Fibroblast of mammary gland (primary cell): ENCODE measurements at places on chromosomes 7 and 10.

DNA sequence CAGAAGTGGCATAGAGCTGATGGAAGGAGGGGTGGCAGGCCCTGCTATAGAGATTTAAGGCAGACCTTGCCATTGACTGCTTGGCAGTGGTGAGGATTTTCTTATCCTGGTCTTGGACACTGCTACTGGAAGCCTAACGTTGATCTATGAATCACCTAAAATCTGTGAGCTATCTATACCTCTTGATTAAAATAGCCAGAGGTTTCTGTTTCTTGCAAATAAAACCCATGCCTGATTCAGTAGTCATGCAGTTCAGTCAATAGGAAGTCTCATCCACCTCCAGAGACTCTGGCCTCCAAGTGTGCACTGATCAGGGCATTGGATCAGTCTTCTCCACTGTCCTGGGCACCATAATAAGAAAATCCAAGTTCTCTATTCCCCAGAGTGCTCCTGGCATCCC is 286.5 kb downstream of the PTEN start:
- peak; percentile 39 for DNase-seq

DNA sequence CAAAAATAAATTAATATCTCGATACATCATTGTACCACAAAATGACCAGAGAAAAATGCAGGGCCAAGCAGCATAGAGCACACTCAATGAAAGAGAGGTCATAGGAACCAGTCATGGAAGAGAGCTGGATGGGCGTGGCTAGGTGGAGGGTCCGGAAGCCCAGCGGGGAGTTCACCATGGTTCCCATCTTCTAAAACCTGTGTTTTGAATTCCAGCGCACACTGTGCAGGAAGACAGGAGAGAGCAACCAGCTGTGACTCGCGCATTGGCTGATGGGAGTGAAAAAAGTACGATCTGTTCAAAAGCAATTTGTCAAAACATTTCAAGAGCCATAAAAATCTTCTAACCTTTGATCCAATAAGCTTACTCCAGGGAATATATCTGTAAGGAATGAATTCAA is 125.2 kb upstream of the NANOS1 start:
- no peak for DNase-seq

GRCh38 chr7:96196676-96197075 is 125.2 kb downstream of the SLC25A13 start:
- DNase-seq, result no peak

DNA sequence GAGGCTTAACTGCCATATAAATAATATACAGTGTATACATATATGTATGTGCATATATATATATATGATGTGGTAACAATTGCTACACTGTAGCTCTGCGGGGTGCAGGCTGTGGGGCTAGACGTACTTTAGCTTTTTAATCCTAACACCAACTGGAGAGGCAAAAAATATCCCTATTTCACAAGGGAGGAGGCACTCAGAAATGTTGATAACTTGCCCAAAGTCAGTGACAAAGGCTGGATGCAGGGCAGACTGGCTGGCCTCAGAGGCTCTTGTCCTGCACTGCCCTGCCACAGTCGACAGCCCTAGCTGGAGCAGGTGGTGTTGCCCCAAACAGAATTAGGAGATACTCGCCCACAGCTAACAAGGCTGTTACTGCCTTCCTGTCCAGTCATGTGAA is 1.5 kb upstream of the RELN start:
- no peak for DNase-seq

GRCh38 chr7:133646472-133647315 is 393.8 kb downstream of the EXOC4 start:
- DNase-seq, result no peak

GRCh38 chr10:76382381-76382851 is 951.0 kb downstream of the LRMDA start:
- DNase-seq, result peak; percentile 84

GRCh38 chr10:61605221-61605620 is 57.5 kb upstream of the CABCOCO1 start:
- no peak for DNase-seq

DNA sequence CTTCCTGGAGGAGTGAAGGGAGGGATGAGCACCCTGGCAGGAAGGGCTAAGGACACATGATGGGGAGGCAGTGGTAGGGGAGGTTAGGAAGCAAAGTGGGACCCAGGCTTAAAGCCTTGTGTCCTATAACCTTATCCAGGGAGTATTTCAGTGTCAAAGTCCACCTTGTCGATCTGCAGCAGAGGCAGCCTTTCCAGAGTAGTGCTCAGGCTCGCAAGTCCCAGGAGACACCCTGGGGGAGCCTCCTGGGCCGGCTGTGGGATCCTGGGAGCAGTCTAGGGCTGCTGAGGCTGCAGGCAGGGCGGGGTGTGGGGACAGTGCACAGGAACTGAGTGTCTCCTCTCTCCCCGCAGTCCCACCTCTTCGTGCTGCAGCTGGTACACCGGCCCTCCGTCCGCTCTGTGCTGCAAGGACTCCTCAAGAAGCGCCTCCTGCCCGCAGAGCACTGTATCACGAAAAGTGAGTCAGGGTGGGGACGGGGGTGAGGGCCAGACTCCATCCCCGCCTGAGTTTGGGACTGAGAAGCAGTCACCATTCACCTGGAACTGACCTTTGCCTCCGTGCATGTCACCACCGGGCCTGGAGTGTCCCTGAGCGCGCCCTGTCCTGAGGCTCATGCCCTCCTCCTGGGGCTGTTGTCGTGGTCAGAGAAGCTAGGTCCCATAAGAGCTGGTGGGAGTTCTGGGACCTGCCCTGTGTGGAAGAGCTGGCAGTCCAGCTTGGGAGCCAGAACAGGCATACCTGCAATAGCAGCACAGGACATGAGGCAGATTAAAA is 45.3 kb upstream of the PPIF start:
- no peak for DNase-seq

GRCh38 chr10:107420196-107420595 is 255.7 kb upstream of the SORCS1 start:
- DNase-seq, result no peak

DNA sequence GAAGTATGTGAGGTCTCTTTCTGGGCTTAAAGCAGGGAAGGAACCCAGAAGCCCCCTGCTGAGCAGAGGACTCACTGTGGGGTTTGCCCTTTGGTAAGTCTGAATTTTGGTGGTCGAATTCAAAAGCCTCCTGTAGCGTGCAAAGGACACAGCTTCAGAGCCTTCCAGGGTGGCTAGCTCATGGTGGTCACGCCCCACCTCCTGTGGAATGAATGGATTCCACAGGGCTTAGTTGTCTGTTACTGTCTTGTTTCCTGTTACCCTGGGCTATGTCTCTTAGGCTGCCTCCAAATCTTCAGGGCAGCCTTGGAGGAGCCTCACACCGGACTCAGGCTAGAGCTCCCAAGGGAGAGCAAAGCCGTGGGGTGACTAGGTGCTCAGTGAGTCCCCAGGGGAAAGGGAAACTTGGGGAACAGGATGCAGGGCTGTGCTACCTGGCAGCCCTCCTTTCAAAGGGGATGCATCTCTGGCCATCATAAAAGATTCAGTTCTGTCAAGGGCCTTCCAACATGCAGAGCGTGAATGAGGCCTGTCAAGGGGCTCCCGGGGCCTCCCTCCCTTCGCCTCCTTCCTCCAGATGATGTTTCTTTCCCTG is 211.7 kb downstream of the CCSER2 start:
- DNase-seq, result peak; percentile 70

GRCh38 chr7:27519793-27520469 is 142.8 kb downstream of the HIBADH start:
- DNase-seq, result no peak

DNA sequence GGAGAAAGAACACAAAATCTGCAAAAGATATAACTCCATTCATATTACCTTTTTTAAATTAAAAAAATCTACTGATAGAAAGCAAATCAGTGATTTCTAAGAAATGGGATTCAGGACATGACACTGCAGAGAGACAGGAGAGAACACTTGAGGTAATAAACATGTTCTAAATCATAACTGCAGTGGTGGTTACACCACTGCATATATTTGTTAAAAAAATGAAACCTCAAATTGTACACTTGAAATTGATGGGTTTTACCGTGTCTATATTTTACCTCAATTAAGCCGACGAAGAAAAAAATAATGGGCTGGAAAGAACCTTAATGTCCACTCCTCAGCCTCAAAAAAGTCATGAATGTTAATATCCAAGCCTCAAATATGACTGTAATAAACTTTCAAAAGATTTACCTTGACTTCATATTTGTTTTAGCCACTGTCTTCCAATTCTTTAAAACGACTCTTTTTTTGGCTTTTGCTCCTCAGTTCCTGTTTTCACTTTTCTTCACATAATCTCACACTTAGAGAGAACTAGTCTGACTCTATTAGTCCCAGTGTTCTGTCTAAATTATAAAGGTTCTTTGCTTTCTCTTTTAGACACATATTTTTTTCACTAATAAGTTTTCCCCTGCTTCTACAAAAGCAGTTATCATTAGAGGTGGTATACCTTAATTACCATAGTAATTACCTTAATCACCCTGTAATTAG is 502.4 kb downstream of the GRM8 start:
- DNase-seq, result no peak

- no peak for DNase-seq
Observed at GRCh38 chr7:20313626-20314025, 17.1 kb upstream of the ITGB8 start.

DNA sequence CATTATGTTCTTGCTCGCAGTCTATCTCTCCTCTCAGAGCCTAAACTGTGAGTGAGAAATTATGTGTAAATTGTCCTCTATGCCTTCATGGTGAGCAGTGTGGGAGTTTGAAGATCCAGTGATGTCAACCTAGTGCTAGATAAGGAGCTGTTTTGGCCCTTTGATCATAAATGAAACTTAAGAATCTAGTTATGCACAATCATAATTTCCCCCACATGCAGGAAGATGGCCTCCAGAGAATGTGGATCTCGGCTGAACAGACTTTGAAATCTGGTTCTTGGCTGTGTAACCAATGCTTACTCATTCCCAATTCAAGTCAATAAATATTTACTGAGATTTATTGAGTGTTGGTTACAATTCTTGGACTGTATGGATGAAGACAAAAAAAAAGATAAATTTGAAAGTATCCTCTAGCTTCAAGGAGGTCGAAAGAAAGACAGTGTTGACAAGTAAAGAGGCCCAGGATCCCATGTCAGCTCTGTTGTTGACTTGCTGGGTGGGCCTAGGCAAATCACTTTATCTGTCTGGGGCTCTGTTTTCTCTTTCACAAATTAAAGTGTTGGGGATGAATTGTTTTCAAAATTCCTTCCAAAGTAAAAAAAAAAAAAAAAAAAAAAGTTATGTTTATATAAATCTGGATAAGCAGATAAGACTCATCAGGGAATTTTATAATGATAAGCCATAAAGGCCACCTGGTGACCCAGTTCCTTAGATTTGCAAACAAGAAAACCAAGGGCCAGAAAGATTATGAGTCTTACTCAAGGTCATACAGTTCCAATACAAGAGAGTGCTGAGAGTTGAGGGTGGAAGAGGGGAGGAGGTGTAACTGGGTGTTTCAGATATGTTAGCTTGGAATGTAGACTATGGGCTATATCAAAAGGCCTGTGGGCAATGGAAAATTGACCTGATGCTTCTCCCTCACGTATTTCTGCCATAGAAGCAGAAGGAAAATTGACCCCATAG is 969.9 kb downstream of the KCNMA1 start:
- no peak for DNase-seq

- DNase-seq, result peak; percentile 41
Observed at GRCh38 chr7:141231018-141231792, 157.3 kb downstream of the TMEM178B start.

- DNase-seq, result no peak
Observed at GRCh38 chr7:32399311-32399710, 90.9 kb downstream of the LSM5 start.

DNA sequence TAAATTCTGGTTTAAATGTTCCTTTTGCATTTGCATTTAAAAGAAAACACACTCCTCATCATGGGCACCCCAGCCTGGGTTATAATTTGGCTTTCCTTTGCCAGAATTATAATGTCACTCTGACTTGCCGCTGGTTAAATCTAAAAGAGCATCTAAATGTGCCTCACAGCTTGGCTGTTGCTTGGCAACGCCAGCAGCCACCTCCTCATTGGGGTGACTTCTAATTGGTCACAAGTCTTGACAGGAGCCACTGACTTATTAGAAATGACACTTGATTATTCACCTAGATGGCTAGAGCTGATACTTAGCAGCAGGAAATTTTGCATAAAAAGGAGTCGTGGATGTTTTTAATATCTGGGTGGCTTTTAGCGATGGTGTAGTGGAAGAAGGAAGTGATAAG is 114.3 kb downstream of the TBXAS1 start:
- no peak for DNase-seq

- DNase-seq, result no peak
Observed at GRCh38 chr7:97310-97841, 95.0 kb upstream of the FAM20C start.

DNA sequence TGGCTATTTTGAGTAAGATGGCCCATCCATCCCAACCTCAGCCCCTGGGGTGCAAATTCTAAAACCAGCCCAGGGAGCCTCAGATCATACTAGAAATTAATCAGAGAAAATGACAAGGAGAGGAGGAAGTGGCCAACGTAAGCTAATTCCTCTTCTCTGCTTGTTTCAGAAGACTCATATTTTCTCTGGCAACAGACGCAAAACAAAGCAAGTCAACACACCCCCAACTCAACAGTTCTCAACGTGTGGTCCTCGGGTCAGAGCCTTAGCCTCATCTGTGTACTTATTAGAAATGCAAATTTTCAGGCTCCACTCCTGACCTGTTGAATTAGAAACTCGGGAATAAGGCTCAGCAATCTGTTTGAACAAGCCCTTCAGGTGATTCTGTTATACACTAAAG is 413.9 kb upstream of the AUTS2 start:
- DNase-seq, result no peak

- no peak for DNase-seq
Observed at GRCh38 chr10:89475125-89475524, 60.3 kb downstream of the SLC16A12 start.

GRCh38 chr10:3813986-3814837 is 29.2 kb upstream of the KLF6 start:
- DNase-seq, result peak; percentile 64

DNA sequence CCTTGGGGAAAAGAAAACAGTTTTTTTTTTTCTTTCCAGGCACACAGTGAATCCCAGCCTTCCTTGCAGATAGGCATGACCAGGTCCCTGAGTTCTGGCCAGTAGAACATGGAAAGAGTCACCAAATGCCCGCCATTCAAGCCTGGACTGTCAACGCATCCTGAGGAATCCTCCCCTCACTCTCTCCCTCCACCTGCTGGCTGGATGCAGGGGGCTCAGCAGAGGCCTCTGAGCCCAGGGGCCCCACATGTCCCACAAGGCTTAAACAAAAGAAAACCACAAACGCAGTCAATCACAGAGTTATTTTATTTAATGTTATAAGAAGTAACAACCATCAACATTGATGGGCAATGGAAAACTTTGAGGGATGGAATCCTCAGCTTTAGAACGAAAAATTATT is 93.1 kb downstream of the JCAD start:
- no peak for DNase-seq

- DNase-seq, result no peak
Observed at GRCh38 chr7:78225534-78225933, 427.0 kb downstream of the PHTF2 start.

DNA sequence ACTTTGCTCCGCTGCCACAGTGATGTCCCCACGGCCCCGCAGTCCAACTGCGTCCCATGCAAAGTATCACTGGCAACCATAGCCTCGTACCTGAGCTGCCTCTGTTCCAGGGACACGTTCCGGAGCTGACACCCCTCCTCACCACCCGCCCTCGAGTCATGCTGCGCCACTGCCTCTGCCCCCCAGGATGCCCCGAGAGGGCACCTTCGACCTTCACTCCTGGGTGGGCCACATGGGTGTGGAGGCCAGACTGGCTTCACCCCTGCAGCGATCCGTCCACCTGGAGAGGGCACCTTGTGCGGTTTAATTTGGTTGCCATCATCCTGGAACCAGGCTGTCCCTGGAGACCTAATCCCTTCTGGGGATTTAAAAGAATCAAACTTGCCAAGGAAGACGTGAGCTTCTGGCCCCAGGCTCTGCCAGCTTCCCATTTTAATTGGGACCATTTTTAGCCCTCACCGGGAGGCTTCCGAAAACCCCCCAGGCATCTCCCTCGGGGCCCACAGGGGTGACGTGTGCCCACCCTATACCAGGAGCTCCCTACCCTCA is 19.2 kb upstream of the TNRC18 start:
- no peak for DNase-seq
